Activated naive CD4-positive, alpha-beta T cell treated with Interleukin-2 at 50 U/mL for 16 hours (primary cell): ENCODE measurements at places on chromosomes 1 and 21.

DNA sequence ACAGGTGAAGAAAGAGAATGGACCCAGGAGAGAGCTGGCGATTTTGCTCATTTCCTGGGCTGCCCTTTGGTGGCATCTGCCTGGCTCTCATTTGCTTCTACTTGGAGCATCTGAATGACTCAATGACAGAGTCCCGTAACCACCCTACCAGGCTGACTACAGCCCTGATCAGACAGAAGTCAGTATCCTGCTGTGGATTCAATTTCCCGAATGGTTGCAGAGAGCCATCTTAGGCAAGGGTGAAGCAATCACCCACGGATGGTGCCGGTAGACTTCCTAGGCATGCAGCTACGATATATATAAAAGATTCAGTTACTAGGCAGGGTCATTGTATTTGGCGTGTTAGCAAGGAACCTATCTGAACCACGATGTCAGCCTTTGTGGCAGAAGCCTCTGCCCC is 10.2 kb downstream of the AJAP1 start:
- DNase-seq, result no peak

DNA sequence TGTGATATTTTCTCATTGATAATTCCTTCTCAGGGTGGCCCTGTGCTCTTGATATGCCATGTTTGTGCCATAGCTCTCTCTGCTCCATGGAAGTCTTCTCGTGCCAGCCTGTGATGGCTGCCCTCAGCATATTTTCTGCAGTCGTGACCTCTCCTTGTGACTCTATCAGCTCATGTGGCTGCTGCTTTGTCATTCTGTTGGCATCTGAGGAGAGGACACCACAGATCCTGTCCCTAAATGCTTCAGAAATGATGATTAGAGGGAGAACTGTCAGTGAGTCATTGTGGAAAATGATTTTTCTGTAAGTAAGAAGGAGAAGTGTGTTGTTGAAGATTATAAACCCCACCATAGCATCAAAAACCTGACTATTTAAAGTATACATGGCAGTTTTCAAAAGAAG is 286.0 kb downstream of the ADGRL2 start:
- DNase-seq, result no peak

DNA sequence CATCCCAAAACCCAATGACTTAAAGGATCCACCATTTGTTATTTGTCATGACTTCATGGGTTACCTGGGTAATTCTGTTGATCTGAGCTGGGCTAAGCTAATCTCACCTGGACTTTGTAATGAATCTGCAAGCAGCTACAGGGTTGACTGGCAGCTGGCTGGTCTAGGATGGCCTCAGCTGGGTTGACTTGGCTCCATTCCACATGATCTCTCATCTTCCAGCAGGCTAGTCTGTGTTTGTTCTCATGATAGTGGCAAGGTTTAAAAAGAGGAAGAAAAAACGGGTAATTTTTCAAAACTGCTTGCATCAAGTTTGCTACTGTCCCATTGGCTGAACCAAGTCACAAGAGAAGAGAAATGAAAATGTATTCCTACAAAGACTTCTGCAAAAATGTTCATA is 24.8 kb upstream of the ZMYM4 start:
- no peak for DNase-seq

- no peak for DNase-seq
Observed at GRCh38 chr1:119549719-119550132, 42.7 kb downstream of the HSD3B1 start.

DNA sequence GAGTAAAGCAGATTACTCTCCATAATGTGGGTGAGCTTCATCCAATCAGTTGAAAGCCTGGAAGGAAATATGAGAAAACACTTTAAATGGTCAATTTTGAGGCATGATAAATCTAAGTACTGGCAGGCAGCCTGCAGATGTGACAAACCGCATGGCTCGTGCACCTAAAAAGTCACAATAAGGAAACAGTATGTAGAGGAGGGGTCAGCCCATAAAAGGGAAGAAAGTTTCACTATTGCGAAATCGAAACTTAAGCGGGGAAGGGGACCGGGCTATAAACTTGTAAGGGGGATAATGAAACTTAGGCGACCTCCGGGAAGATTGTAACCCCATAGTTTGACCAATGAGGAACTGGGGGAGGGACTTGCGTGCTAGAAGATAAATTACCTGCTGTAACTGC is 109.8 kb downstream of the PLPPR4 start:
- DNase-seq, result no peak

GRCh38 chr1:172500207-172500606 is 32.7 kb upstream of the SUCO start:
- no peak for DNase-seq

- no peak for DNase-seq
Observed at GRCh38 chr1:244076740-244077139, 25.7 kb downstream of the ZBTB18 start.

DNA sequence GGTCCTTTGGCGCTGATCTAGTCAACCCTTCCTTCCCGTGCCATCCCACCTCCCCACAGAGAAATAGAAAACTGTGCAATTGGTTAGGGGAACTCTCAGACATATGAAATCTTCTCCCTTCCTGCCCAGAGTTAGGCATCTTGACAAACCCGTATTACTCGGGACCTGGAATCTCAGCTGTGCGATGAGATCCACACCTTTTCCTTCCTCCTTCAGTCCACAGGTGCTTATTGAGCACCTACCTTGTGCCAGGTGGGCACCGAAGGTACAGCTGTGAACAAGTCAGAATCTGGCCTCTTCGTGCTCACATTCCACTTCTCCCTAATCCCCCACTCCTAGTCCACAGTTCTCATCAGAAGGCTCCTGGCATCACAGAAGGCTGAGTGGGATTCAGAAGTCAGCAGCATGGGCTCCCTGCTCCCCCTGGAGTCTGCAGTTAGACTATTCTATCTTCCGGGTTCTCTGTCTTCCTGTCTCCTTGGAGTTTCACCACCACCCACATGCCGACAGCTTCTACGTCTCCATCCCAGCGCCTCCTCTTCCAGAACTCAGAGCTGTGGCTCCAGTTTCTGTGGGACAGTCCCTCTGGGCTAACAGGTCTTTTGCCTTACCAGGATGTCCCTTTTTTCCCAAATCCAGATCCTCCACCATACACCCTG is 23.0 kb downstream of the KNCN start:
- no peak for DNase-seq

DNA sequence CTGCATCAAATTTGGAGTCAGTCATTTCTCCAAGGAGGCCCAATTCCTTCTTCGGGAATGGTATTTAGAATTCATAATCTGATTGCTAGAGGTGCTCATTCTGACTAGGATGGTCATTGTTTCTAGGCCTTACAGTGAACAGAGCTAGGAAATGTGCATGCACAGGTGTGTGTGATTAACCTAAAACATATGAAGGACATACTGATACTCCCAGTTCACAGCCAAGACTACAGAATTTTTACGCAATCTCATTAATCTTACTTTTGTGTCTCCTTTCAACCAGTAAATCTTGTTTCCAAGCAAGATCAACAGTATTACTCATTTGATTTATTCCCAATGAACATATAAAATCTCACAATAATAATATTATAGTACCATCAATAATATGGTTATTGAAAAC is 47.1 kb downstream of the NFASC start:
- no peak for DNase-seq

DNA sequence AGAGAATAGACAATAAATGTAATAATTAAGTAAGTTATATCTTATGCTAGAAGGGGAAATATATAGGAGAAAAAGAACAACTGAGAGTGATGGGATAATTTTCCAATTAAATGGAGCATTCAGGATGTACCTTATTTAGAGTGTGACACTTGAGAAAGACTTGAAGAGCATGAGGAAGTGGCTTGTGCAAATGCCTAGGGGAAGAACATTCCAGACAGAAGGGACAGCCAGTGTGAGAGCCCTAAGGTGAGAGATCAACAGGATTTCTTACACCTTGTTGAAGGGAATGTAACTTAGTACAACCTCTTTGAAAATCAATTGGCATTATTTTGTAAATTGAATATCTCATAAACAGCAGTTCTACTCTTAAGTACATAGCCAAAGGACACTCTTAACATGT is 28.8 kb upstream of the TSPAN2 start:
- DNase-seq, result no peak

DNA sequence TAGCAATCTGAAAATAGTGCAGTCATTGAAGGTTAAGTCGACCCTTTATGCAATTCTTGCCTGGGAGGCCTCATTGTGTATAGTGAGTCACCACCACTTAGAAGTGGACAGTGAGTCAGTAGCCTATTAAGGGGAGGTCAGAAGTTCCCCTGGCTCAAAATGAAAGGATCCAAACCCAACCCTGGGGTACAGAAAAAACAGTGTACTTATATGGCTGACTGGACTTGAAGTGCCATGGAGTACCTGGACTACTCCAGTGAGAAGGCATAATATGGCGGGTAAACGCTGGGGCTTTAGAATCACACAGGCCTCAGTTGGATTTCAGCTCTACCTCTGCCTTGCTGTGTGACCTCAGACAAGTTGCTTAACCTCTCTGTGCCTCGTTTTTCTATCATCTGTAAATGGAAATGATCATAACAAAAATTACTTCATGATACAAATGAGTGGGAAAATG is 2.2 kb upstream of the BCL9 start:
- DNase-seq, result peak; percentile 16

GRCh38 chr1:54580856-54581550 is 33.0 kb downstream of the ACOT11 start:
- DNase-seq, result no peak

DNA sequence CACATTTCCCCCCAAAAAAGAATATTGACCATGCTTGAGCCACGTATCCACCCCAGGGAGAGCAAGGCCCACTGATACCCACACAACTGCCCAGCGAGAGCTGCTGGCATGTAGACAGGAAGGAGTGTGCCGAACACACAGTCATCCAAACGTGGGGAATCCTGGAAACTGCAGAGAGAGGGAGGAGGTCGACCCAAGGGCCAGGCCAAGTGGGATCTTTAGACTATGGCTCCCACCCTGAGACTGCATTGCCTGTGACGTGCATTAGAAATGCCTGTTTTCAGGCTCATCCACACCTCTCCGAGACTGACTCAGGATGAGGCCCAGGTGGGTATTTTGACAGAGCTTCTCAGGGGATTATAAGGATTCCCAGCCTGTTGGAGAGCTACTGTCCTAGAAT is 25.9 kb downstream of the NIPAL3 start:
- DNase-seq, result no peak

DNA sequence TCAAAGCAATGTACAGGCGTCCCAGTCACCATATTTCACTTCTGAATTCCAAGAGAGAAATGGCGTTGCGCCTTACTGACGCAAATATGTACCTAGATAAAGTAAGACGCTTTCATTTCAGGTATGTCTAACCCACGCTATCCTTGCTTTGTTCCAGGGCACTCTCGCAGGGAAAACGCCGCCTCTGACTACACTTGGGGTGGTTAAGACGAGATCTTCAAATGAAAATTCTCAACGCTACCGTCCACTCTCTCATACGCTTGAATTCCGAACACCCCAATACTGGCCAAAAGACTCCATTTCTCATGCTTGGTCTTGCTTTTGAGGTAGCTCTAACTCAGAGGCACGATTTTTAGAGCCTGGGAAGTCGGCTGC is 736 bp upstream of the ZMPSTE24 start:
- DNase-seq, result no peak

DNA sequence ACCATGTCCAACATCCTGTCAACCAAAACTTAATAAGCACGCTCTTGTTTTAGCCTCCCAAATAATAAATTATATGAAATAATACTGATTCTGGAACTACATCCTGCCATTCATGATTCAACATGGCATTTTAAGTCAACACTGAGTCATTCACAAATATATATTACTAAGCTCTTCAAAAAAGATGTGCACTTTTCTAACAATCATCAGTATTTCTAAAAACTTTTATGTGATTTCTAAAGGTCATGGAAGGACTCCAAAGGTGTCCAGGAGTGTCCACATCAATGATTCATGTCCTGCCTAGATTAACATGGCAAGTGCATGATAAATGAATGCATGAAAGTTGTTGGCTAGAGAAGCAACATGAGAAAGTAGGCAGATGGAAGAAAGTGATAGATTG is 51.6 kb downstream of the NEGR1 start:
- DNase-seq, result no peak

DNA sequence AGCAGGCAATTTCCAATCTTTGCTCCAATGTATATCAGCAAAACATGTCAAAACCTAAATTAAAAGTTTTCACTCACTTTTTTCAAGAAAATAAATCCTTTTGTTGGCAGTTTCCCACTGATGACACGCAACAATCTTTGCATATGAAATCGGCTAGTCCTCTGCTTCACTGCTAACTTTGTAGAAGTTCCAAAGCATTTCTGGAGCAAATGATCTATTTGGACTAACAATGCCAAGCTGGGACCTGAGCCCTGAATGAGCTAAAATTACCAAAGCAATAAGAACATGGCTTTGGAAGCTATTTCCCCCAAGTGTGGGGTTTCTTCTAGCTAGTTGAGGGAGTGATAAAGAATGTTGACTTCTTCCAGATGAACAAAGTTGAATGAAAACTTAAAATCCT is 5.1 kb downstream of the BEND5 start:
- no peak for DNase-seq

DNA sequence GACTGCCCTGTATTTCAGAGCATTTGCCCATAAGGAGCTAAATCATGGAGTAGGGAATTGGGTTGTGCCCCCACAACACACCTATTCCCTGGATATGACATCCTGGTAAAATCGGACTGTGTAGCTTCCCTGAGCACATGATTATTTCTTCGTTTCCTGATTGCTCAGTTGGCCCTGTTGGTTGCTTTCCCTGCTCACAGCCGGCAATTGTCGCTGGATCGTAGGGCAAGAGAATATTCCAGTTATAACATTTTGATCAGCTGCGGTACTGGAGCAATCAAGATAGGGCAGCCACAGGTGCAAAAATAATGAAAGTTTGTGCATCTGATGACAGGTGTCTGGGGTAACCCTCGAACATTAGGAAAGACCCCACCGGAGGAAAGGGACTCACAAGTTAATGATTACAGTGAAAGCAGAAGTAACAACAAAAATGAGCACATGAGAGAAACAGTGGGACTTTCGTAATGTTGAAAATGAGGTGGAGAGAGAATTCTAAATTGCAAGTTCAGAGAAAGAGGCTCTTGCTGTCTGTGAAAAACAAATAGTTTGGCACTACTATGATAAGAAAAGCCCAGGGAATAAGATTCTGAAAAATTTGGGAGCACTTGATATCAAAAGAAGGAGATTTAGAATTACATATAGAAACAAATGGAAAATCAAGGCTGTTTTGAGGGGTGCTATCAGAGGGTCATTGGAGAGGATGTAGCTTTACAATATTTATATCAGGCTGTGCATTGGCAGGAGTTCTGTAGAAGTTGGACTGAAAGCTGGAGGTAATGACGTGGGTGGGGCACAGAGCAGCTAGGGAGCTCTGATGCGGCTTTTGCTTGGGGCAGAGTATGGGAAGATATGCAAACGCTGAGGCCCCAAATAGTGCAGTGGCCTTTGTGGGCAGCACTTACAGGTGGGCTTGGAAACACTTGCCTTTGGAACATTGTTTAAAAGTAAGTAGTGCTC is at the start of gene MAB21L3:
TSS of gene MAB21L3 (plus strand) at position 833 of the 957 bp plus-strand sequence. CDS start 1,217 bp downstream, outside the sequence.
- no peak for DNase-seq

DNA sequence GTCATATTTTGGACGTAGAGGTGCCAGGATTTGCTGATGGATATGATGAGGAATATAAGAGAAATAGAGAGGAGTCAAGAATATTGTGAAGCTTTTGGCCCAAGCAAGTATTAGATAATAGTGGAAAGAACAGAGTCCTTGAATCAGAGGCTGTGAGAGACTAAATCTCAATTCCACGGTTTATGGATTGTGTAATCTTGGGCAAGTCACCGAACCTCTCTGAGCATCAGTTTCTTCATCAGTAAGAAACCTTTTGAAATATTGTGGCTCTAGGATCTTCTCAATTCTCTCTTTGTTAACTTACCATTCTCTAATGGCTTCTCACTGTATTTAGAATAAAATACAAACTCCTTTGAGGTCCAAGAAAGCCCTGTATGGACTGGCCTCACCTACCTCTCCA is 77.6 kb downstream of the RPS6KA1 start:
- DNase-seq, result no peak

GRCh38 chr1:53014791-53015507 is 47.1 kb upstream of the PODN start:
- DNase-seq, result peak; percentile 73
